Activated CD8-positive, alpha-beta memory T cell treated with anti-CD3 and anti-CD28 coated beads for 1 hour (primary cell): ENCODE measurements at places on chromosomes 11 and 22.
A peak's percentile ranks its signal among the peaks of the same experiment; 100 is the strongest.

DNA sequence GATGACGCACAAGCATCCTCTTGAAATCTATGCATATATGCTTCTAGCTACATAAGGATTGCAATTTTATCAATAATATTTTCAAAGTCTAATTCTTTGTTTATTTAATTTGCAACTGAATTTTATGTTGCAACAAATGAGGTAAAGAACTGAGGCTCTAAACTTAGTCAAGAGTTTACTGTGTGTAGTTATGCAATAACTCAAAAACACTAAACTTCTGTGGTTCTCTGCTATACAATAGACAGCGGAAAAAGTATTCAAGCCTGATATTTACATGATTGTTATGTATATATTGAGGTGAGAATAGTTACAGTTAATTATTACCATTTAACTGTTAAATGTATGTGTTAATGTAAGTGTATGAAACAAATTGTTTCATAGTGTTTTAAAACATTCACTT is 32.9 kb downstream of the MSANTD4 start:
- no peak for DNase-seq

DNA sequence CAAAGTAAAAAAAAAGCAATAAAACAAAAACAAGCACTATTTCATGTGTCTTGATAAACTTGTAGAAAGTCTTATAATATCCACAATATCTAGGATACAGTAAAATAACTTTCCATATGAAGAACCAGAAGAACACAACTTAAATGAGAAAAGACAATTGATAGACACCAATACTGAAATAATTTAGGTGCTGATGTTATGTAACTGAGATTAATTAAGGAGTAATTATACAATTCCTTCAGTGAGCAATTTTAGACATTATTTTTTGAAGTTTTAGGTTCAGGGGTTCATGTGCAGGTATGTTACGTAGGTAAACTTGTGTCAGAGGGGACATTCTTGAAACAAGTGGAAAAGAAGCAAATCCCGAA is 88.3 kb upstream of the VPREB1 start:
- DNase-seq: no peak

GRCh38 chr11:70928854-70929598 is 323.4 kb downstream of the SHANK2 start:
- DNase-seq: no peak

GRCh38 chr11:130118165-130118564 is 41.4 kb upstream of the ST14 start:
- no peak for DNase-seq

DNA sequence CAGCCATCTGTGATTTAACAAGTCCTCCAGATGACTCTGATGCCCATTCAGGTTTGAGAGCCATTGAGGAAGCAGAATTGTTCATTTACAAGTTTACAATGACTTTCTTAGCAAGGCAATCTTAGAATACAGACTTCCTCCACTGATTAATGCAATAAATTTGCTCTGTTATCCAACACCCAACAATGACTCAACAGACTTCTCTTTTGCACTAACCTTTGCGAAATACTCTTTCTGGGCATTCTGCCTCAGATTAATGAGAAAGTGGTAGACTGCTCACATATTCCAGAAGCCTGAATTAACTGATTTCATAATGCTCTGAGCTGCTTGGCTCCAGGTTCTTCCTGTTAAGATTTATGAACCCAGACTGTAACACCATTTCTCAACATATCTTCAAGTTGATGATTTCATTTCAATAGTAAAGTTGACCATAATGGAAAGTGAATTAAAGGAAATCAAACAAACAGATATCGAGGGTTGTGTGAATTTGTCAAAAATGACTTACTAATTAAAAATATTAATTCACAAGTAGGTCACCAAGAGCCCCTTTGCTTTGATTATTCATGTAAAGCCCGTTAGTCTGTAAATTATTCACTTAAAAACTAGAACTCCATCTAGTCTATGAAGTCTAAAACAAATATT is 70.5 kb upstream of the BLID start:
- no peak for DNase-seq

GRCh38 chr11:102791271-102792036 is 6.5 kb downstream of the MMP1 start:
- no peak for DNase-seq

DNA sequence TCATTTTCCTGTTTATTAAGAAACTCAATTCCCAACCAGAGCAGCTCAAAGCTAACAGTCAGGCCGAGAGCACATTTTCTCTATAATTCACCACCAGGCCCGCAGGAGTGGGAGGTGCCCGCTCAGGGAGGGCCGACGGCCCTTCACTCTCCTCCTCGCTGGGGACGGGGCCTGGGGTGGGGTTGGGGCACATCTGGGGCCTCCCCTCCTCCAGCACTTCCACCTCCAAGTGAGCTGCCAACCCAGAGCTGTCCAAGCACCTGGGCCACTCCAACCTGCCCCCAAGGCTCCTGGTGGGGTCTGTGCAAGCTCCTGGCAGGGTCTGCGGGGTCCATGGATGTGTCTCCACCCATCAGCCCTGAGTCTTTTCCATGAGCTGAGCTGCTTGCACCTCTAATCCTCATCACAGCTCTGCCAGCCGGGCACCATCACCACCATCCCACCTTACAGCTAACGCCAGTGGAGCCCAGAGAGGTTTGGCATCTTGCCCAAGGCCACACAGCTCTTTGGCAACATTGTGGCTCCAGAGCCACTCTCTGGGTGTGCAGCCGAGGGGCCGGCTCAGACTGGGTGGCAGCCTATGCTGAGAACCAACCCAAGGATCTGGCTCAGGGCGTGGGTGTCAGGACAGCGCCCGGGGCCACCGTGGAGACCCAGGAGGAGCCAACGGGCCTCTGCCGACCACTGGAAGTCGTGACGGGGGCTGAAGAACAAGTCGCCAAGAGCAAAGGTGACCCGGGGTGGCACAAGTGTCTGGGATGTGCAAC is 193.5 kb downstream of the BRD1 start:
- DNase-seq: no peak

- DNase-seq: no peak
Observed at GRCh38 chr11:45606514-45607281, 58.7 kb downstream of the CHST1 start.

DNA sequence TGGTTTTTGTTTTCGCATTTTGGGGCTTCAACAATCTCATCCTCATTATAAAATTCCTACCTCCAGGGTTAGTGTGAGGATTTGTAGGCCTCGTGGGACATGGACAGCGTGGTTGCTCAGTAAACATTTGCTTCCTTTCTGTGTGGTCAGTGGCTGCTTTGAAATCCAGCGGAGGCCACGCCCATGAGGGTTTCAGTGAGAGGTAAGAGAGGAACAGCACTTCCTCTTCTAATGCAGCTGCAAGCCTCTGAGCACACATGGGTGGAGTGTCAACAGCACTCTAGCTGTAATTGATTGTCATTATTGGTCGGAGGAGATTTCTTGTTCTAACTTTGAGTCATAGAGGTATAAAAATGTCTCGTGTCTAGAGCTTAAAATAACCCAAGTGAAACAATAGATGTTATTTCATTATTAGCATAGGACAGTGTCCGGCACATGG is 6.0 kb upstream of the ARHGAP42 start:
- no peak for DNase-seq

GRCh38 chr11:67178878-67179277 is 59.8 kb downstream of the KDM2A start:
- no peak for DNase-seq

DNA sequence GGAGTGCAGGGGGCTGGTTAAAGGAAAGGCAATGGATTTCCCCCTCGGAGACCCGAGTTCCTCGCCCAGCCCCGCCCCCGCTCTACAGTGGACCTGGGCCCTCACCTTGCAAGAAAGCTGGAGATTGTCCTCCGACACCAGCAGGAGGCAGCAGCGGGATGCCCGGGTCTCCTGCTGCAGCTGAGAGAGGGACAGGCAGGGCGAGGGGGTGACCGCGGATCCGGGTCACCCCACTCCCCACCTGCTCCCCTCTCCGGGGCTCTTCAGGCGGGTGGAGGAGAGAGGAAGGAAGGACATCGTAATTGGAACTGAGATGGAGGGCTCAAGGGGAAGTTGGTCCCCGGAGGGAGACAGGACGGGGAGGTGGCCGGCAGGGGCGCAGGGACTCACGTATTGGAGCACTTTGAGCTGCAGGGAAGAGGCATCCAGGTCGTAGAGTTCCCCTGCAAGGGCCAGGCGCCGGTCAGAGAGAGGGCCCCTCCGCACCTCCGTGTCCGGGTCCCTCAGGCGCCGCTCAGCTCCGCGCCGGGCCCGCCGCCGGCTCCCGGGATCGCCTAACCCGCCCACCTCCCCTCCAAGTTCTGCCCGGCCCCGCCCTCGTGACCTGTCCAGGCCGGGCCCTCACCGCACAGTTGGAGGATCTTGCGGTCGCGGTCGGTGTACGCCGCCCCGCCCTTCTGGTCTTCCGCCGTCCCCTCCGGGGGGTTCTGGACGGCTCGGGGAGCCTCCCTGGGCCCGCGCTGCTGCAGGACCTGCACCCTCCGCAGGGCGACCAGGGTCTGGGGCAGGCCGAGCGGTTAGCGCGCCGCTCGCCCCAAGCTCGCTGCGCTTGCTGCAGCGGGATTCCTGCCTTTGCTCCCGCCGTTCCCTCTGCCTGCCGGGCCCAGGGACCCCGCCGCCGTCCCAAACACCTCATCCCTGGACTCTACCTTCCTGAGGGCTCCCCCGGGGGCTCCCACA is 84.1 kb downstream of the PDE2A start:
- DNase-seq: peak; percentile 17

DNA sequence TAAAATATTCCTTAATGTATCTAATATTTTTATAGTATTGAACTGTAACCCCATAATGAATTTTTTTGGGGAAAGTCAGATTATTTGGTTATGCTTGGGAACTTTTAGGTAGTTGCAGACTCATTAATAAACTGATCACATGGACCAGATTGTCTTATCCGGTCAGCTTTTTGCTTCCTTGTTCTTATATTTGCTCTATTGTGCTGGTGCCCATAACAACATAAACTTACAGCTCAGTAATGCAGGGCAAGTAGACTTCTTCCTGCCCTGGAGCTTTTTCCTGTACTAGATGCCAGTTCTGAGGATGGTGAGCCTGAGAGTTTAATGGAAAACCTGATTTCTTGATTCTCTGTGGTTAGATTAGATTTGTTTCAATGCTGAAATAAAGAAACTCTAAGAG is 53.2 kb downstream of the MTMR3 start:
- no peak for DNase-seq

DNA sequence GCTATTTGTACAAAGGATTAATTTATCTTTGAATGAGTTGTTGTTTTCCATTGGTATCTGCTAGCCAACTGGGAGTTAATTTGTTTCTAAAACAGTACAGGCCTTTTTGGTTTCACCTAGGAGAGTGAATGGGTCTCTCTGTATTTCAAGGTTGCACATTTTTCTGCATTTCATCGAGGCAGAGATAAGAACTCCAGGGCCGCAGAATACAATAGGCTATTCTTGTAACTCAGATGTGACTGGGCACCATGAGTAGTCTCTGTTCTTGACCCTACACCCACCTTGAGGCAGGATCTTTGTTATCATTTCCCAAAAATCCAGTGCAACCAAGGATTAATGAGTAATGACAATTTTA is 51.7 kb upstream of the OR9Q1 start:
- no peak for DNase-seq

GRCh38 chr22:39955675-39956074 is 4.5 kb upstream of the TMA7B start:
- no peak for DNase-seq

- no peak for DNase-seq
Observed at GRCh38 chr11:95680169-95680929, 109.2 kb downstream of the FAM76B start.

DNA sequence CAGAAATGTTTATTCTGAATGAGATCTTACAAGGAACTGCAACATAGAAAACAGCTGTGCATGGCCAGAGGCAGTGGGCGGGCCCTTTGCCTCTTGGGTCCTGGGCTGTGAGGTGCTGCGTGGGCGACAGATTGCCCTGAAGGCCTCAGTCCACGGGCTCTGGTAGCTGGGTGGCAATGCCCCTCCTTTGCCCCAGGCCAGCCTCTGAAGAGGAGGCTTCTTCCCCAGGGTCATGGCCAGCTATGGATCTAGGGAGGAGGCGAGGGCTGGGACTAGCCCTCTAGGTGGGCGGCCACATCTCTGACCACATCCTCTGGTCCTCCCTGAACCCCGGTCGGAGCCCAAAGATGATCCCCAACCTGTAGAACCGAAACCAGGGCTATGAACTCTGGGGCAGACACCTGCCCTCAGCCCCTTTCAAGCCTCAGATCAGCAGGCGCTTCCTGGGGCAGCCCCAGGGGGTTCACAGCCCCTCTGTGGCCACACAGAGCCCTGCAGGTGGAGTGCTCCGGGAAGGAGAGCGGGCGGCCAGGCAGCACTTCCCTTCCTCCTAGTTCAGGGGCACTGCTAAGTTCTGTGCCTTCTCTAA is 6.6 kb upstream of the CDC42BPG start:
- DNase-seq: no peak

- no peak for DNase-seq
Observed at GRCh38 chr11:2114430-2115241, 24.6 kb downstream of the IGF2 start.

DNA sequence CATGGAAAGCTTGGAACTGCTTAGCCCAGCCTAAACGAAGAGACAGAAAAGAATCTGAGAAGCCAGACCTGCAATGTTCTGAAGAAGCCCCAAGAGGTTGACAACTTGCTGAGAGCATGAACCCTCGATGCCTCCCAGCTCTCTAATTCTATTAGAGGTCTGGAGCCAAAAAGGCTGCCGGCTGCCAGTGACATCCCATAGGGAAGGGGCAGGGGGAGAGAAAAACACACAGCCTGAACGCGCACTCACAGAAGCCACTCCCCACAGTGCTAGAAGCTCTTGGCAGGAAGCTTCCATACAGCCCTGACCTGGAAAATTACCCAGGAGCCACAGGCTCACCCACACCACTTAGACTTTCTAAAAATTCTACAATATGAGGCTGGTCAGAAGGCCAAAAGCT is 18.3 kb downstream of the POLDIP3 start:
- DNase-seq: no peak

- DNase-seq: no peak
Observed at GRCh38 chr11:6607190-6607795, 3.7 kb downstream of the ILK start.
